Muscle of back (tissue), 13 donors: ENCODE measurements at places on chromosomes 2 and 18.

DNA sequence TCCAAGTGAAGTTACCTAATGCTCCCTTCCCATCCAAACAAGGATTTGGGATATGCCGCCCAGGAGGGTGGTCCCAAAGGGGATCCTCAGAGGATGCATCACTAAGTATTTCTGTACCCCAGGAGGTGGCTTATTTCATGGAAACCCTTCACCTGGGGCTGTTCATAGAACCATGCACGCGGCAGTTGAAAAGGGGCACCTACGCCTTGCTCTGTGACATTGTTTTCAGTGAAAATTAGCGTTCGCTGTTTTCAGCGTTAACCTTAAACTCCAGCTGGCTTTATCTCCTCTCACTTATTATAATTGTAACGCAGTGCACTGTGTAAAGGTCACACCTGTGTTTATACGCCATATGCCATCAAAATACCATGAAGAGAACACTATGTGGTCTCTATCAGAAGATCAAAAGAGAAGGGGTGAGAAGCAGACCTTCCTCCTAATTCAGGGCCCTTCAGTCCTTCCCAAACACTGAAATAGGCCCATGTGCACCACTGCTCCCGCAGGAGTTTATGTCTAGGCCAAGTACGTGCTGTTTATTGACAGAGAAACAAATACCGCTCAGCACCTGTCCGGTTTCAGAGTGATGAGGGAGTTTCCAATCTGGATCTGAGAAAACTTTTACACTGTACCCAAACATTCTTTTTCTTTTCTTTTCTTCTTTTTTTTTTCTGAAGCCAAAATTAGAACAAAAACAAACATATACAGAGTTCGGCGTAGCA is 162.1 kb downstream of the BCL2 start:
- DNase-seq: no peak

DNA sequence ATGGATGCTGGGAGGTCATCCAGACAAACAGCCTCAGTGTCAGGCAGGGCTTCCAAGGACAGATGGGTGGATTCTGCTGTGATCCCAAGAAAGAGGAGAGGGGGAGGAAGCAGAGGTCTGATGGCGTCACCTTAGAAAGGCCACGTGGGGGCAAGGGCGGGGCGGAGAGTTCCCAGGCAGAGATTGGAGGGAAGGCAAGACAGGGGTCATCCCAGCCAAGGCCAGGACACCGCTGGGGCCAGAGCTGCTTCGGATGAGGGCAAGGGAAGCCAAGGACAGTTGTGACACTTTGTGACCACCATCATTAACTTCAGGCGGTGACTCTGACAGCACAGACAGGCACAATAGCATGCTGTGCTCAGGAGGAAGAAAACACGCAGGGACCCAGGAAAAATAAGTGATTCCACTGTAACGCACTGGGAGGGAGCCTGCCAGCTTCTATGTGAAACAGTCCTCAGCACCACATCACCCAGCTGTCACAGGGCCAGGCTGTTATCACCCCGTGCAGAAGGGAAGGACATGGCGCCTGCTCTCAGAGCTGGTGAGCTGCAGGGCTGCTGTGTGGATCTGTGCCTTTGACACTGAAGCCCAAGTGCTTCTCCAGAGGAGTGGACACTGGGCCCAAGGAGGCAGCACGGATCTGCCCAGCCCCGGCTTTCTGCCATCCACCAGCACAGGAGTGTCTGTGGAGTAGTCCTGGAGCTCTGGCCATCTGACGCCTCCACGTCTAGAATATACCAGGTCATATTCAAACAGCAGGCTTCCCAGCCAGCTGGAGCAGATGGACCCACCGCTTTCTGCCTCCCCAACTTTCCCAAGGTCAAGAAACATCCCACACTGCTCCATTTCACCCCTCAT is 204.1 kb downstream of the NDUFA10 start:
- DNase-seq: no peak

DNA sequence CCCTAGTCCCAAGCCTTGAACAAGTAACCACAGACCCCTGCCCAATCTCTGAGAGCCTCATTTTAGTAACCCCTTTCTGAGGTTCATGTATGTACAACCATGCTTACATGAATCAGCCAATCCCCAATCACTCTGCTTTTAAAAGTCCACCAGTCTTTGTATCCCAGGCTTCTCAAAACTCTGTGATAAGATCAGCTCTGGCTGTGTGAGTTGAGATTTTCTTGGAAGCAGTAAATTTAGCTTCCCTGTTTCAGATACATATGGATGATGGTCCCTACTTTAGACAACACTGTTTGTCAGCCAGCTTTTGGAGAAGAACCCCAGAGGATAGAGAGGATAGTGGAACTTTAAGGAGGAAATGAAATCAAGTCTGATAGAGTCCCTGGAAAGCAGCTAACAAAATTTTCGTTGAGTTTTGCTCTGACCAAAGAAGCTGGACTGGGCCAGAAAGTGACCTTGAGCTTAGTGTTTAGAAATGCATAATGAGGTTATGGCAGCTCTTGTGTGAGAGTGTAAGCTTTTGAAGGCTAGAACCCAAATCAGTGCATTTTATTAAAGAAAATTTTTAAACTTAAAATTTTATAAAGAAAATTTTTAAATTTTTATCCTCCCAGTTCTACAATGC is 3.7 kb downstream of the ADNP2 start:
- DNase-seq: peak; percentile 24

DNA sequence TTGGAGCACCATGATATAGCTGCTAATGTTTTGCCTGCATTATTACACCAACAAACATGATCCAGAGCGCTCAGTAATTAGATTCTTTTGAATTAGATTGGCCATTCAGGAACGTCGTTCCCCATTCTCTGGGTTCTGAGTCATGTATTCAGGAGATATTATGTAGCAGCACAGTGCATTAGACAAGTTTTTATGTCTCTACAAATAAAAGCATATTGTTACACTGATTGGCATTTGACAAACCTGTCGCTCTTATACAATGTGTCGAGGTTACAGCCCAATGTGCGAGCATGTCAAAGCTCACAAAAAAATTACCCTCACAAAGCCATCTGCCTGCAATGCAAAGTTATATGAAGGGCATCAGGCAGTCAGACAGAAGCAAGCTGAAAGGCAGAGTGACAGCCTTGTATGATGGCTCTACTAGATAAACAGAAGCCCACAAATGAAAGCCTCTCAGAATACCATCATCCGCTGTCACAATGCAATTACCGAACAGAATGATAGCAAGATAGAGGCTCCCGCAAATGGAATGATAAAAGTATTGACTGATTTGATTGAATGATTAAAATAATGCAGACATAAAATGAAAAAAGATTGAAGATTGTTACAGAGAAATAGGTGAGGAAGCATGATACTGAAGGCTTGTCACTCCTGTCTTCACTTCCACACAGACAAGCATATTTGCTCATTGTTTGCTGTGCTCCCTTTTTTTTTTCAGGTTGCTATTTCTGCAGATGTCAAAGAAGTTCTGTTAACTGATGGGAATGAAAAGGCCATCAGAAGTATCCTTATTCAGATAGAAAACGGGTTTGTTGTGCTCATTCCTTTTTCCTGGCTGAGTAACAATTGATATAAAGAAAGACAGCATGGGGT is 234.6 kb upstream of the SIX3 start:
- DNase-seq: no peak

- DNase-seq: peak; percentile 22
Measured at GRCh38 chr2:101520246-101520645, 45.3 kb upstream of the RFX8 start.

GRCh38 chr2:82814146-82814545 is 1644.9 kb downstream of the SUCLG1 start:
- DNase-seq: no peak

GRCh38 chr2:29560566-29560965 is 360.8 kb downstream of the ALK start:
- DNase-seq: no peak

GRCh38 chr18:48676756-48677368 is 138.0 kb downstream of the CTIF start:
- peak; percentile 68 for DNase-seq

DNA sequence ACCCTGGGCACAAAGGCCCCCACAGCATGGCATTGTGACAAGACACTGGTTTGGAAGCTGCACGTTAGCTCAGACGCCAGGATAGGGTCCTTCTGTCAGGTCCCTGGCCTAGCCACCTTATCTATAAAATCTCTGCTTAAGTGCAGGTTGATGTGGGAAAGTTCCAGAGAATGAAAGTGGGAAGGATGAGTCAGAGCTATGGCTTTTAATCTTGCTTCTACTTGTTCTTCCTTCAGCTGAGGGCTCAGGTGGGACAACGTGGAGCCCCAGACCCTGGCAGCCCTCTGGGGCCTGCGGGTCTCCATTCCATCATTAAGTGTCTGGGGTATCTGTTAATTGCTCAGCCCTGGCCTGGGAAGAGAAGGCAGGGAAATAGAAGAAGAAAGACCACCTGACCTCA is 64.5 kb downstream of the CELF4 start:
- DNase-seq: no peak

DNA sequence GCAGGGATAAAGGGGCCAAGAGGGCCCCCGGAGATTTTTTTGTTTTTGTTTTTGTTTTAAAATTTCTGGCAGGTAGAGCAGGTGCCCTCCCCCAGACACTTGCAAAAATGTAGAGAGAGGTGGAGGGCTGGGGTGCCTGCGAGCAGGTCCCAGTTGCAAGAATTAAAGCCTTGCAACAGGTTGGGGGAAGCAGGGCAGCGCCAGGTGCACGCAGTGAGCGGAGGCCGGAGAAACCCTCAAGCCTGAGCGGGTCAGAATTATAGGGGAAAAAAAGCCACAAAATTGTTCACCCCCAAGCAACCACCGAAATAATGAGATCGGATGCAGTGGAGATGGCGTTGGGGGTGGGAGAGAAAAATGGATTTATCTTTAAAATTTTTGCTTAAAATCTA is 527 bp downstream of the IGFBP5 start:
- DNase-seq: no peak

- no peak for DNase-seq
Measured at GRCh38 chr2:222707689-222708273, 36.3 kb downstream of the MOGAT1 start.

GRCh38 chr18:48453330-48454066 is 44.3 kb upstream of the ZBTB7C start:
- no peak for DNase-seq

GRCh38 chr18:58562999-58563667 is 65.8 kb downstream of the ALPK2 start:
- no peak for DNase-seq

GRCh38 chr2:26989156-26989555 is 18.7 kb downstream of the MAPRE3 start:
- no peak for DNase-seq

GRCh38 chr2:94874277-94874997 is 3.2 kb downstream of the TEKT4 start:
- peak; percentile 5 for DNase-seq

DNA sequence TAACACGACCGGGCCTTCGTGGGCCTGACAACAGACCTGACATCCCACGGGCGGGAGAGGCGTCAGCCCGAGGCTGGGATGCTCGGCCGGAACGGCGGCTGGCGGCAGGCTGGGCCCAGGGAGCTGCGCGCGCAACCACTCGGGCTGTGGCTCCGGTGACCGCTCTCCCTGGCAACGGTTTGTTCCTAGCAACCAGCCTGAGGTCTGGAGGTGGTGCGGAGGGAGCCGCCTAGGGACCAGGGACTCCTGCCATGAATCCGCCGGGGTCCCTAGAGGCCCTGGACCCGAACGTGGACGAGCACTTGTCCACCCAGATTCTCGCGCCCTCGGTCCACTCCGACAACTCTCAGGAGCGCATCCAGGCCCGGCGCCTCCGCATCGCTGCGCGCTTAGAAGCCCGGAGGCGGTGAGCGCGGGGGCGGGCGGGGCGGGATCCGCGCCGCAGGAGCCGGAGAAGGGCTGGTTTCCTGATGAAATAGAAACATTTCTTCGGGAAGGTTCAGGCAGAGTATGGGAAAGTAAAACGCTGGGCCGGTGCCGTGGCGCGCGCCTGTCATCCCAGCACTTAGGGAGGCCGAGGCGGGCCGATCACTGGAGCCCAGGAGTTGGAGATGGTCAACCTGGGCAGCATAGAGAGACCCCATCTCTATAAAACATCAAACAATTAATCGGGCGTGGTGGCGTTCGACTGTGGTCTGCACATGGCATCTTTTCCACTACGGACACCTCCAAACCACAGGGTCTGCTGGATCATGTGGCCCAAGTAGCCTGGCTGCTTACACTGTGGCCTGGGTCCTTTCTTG is at the start of gene DRC1:
Gene DRC1, plus strand, starts transcription at position 182 of the 803 bp plus-strand sequence. Its CDS starts 70 bp downstream, at position 252.
- peak; percentile 90 for DNase-seq

DNA sequence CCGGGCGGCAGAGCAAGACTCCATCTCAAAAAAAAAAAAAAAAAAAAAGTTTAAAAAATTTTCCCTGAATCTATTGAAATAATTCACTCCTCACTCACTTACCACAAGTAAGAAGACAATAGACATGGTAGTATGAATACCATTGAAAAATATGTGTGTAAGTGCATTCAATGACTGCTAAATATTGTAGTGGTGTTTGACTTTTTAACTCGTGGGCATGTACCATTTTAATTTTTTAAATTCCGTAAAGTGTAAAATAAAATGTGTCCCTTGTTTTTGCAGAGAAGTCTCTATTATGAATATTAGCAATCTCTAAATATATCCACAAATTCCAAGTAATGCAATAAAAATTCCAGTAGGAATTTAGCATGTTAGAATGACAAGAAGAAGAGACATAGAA is 134.1 kb downstream of the COPS8 start:
- no peak for DNase-seq

- DNase-seq: no peak
Measured at GRCh38 chr2:238241970-238242369, 2.1 kb upstream of the HES6 start.

- DNase-seq: no peak
Measured at GRCh38 chr2:68686178-68686577, 42.8 kb downstream of the PROKR1 start.

DNA sequence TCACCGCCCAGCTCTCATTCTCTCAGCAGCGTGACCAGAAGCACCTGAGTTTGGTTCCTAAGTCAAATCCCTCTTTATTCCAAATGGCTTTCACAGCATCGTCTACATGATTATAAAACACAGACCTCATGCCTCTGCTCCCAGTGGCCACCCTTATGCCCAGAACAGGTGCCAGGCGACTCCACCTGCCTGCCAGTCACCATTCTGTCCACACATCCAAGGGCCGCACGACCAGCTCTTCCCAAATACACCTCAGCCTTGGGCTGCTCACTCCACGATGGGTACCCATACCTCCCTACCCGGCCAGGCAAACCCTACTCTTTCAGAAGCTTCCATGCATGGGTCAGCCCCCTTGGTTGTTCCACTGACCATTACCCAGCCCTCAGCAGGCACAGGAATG is 851.6 kb upstream of the SALL3 start:
- no peak for DNase-seq

GRCh38 chr2:119008108-119008507 is 66.1 kb downstream of the MARCO start:
- no peak for DNase-seq

- peak; percentile 73 for DNase-seq
Measured at GRCh38 chr2:176088048-176088936, 4.2 kb upstream of the HOXD13 start.

- DNase-seq: peak; percentile 4
Measured at GRCh38 chr18:70469916-70470315, 181.1 kb downstream of the SOCS6 start.

GRCh38 chr2:119718501-119719260 is 39.7 kb downstream of the TMEM177 start:
- no peak for DNase-seq
